ENCODE measurements at places on chromosomes 7 and 10. TPM values are rescaled to one million over a fixed set of nuclear protein-coding genes. Genes with fewer than 3 reads are reported as not detected.

Gene LIPF
- not detected for total RNA-seq

Gene DAGLB
- total RNA-seq = 59.1 TPM

Gene HOXA9
- 29.9 TPM for total RNA-seq

Gene CPED1
- 3.7 TPM for total RNA-seq

Gene THAP5
- 12.6 TPM for total RNA-seq

Gene AEBP1
- 45.8 TPM for total RNA-seq

- no peak for DNase-seq
Observed at GRCh38 chr7:55314967-55315366, 50.2 kb upstream of the LANCL2 start.

DNA sequence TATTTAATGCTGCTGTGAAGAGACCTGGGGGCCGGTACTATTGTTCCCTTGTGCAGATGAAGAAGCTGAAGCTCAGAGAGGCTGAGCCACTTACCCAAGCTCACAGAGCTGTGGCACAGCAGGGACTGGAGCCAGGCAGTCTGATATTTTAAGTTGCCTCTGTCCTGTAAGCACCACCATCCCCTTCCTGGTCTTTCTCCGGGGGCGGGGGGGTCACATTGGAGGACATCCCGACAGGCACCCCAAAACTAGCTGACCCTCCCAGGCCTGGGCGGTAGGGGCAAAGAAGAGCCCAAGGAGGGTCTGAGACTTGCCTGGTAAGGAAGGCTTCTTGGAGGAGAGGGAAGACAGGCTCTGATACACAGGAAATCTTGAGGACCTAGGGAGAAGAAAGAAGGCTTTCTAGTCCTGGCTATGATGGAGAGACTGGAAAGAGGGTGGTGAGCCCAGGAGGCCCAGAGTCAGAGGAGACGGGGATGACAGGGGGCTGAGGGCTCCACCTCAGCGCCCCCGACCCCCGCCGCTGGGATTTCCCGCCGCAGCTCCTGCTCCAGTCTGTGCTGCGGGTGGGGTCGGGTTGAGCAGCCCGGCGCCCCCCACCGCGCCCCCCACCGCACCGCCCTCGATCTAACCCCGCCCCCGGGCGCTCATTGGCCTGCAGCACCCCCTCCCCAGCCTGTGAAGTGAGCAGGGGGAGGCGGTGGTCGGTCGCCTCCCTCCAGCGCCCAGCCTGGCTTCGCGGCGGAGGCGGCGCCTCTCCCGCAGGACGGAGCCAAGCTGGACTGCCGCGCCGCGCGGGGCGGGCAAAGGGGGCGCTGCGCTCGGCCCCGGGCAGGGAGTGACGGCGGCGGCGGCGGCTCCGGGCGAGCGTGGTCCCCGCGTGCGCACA, at the start of gene ADCYAP1R1:
Gene ADCYAP1R1, plus strand, starts transcription at position 711 of the 889 bp plus-strand sequence. CDS start 10,957 bp downstream, outside the sequence.
- no peak for DNase-seq

- DNase-seq = no peak
Observed at GRCh38 chr10:63470928-63471327, 5.2 kb upstream of the JMJD1C start.

DNA sequence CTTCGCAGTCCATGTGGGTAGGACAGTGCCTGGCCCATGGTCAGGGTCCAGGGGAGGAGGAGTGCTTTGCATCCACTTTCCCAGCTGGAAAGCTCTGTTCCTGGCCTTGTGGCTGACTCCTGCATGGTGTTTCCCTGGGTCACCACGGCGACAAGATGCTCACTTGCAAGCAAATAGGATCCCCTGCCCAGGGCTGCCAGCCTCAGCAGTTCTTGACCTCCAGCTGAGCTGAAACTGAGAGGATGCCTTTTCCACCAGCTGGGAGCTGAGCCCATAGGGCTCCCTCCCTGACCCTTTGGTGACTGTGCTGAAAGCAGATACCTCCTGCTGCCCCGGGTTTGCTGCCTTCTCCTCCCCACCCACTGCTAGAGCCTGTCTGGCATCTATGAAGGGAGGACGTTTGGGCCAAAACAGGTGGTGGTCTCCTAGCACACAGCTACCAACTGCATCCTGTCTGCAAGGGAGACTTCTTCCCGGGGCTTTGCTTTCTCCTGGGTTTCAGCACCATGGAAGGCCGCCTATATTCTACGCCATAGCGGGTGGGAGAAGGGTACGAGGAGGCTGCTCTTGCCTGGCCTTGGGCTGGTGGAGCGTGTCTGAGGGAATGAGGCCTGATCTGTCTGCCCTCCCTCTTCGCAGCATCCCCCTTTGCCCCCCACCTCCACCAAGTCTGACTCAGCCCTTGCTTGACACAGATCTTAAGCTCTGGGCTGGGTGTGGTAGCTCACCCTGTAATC, 34.4 kb downstream of the UBTD1 start:
- DNase-seq = peak; percentile 59

DNA sequence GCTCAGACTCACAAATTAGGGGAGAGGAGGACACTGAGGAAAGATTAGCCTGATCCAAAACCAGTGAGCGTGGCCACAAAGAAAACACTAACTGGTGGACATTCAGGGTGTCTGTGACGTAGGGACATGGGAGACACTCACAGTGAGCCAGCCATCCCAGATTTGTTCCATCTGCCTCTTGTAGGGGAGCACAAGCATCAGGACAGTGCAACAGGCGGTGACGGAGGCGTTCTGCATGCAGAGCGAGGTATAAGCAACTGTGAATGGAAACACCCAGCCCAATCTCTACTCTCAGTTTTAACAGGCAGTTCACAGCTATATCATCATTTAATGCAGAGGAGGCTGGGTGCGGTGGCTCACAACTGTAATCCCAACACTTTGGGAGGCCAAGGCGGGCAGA, 52.8 kb upstream of the TOMM7 start:
- DNase-seq = no peak

DNA sequence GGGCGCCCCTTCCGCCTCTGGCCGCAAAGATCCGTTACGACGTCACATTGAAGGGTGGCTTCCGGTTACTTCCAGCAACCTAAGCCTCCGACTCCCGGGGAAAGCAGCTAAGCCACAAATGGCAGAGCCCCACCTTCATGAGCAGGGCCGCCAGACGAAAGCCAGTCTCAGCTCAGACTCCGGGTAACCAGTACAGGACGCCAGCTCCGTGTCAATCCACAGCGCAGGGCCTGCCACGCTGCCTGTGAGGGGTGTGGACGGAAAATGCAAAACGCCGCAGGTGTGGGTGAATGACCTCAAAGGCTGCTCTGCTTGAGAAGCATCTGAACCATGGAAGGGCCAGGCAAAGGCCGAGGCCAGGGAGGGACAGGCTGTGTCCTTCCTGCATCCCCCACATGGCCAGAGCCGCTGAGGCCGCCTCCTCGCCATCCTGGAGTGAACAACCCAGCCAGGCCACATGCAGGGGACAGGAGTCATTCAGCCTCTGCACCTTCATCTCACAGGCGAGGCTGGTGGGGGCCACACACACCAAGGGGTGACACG, 53.5 kb upstream of the PPP2R2D start:
- no peak for DNase-seq

- no peak for DNase-seq
Observed at GRCh38 chr10:119409385-119409784, 133.1 kb downstream of the RGS10 start.

- no peak for DNase-seq
Observed at GRCh38 chr7:129376778-129377700, 57.2 kb upstream of the STRIP2 start.

DNA sequence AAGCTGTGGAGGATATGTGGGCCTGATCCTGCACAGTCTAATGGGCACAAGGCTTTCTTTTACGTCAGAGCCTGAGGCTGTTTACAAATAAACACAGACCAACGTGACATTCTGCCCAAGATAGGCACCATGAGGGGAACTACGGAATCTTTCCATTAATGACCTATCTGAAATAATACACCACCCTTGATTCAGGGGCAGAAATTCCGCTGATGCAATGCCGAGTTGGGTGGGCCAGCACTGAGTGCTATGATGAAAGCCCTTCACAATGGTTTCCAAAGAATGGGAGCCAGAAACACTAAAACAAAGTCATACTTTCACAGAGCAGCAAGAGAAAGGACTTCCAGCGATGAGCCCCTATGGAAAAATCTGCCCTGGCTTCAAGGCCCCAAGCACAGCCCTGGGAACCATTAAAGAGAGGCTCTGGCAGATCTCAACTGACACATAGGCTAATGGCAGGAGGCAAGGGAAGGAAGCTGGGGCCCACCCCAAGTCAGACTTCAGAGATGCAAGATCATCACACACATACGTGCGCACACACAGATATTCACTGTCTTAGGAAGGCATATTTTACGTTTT, 72.2 kb upstream of the DLX6 start:
- no peak for DNase-seq

DNA sequence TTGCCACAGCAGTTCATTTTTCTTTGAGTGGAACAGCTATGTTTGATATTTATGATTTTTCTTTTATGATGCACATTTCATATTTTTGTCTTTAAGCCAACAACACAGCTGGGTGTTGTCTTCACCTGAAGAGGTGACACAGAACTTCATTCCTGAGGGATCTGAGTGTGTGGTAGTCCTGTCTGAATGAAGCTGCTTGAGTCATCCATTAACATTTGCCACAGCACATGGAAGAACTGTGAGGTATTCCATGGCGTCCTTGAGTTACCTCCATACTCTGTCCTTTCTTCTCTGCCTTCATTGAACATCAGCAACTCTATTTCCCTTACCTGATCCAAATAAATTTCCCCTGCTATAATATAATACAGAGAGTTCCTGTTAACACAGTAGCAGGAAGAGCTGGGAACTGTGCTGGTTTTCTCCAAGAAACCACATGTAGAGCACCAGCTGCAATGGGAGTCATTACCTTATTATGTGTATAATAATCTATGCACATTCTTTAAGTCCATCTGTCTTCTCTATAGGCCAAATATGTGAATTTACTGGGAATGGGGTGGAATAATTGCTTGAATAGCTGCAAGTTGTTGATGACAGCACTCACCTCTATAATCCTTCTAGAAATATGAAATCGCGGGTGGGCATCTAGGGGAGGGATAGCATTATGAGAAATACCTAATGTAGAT, 72.4 kb upstream of the TAC1 start:
- no peak for DNase-seq
